Germinal center (tissue), 1 donor: ENCODE measurements at places on chromosomes 13 and 19.

- DNase-seq = peak; percentile 6
Observed at GRCh38 chr13:35789335-35790165, 313.1 kb upstream of the MAB21L1 start.

- no peak for DNase-seq
Observed at GRCh38 chr13:47680748-47681147, 320.3 kb downstream of the SUCLA2 start.

- no peak for DNase-seq
Observed at GRCh38 chr13:23509781-23510543, 60.2 kb upstream of the TNFRSF19 start.

GRCh38 chr19:17235300-17235970 lies 9.4 kb downstream of the OCEL1 start:
- DNase-seq = peak; percentile 66

DNA sequence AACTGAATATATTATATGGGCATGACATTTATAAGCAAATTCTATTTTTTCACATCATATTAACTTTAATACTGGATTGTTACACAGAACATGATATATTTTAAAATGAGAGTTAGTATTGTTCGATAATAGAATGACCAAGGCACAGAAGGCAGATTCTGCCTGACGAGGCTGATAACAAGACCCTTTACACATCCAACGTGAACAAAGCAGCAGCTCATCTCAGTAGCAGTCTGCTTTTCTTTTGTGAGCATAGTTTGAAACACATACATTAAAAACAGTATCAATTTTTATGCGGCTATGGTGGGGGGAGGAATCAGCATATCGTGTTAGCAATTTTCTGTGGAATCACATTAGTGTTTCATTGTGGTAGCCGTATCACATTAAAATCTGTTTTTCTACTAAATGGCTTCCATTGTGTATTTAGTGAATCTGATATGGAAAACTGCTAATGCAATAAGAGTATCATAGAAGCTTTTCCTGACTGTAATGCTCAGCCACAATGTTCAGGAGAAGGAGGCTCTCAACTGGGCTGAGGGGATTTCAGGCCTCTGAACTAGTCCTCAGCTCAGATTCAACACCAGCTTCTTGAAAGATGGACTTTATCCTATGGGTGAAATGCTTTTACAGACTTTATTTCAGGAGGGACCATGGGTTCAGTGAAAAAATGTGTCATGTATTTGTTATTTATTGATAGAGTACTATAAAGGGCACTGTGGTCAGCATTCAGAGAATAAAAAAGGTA lies 4.0 kb downstream of the SMAD9 start:
- DNase-seq = no peak

DNA sequence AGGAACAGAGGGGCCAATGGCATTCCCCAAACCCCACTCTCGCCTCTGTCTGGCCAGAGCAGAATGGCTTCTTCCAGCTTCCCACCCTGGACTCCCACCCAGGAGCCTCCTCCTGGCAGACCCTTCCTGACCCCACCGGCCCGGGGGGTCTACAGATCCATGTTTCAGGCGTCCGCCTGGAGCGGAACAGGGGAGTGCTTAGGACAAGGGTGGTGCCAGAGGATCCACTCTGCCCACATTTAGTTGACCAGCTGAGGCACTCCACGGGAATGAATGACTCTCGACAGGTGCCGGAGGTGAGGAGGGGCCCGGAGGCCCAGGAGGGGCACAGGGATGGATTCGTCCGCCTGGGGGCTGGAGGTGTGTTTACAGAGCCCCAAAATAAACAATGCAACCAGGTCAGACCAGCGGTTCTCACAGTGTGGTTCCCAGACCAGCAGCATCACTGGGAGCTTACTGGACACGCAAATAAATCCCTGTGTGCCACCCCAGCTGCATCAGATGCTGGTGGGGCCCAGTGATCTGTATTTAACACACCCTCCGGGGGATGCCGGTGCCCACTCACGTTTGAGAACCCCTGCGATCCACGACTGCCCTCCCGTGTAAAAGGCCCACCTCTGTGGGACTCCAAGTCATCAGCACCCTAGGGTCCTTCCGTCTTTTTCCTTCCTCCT lies 15.1 kb upstream of the NCCRP1 start:
- DNase-seq = no peak

DNA sequence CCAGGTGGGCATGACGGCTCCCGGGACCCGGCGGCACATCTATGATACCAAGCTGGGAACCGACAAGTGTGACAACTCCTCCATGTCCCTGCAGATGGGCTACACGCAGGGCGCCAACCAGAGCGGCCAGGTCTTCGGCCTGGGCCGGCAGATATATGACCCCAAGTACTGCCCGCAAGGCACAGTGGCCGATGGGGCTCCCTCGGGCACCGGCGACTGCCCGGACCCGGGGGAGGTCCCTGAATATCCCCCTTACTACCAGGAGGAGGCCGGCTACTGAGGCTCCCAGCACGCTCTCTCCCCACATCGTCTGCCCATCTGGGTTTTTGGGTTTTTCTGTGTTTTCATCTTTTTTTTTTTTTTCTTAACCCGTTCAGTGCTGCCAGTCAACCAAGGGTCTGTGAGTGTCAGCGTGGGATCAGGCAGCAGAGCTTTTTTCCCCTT lies 2.3 kb upstream of the ABCA7 start:
- no peak for DNase-seq

GRCh38 chr13:72692884-72693514 lies 34.4 kb downstream of the MZT1 start:
- no peak for DNase-seq

DNA sequence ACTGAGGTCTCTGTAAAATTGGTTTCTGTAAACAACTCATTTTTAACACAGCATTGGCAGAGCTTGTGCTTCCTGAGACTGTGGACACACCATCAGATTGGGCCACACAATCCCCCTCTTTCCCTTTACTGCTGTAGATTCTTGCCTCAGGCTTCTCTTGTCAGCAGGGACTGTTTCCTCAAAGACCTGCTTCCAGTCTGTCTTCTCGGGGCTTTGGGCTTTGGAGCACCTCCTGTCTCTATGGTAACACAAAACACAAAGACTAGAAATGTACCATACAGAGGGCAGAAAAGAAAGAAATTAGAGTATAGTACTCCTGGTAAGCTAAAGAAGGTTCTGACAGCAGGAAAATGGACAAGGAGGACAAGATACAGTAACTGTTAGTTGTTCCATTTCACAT lies 484.5 kb downstream of the DIAPH3 start:
- DNase-seq = no peak

GRCh38 chr19:40528078-40528477 lies 48.6 kb upstream of the SHKBP1 start:
- no peak for DNase-seq
